ENCODE measurements at places on chromosomes 2 and 18.
A peak's percentile ranks its signal among the peaks of the same experiment; 100 is the strongest.

GRCh38 chr18:71798986-71799673 lies 745.0 kb downstream of the CBLN2 start:
- no peak for DNase-seq

DNA sequence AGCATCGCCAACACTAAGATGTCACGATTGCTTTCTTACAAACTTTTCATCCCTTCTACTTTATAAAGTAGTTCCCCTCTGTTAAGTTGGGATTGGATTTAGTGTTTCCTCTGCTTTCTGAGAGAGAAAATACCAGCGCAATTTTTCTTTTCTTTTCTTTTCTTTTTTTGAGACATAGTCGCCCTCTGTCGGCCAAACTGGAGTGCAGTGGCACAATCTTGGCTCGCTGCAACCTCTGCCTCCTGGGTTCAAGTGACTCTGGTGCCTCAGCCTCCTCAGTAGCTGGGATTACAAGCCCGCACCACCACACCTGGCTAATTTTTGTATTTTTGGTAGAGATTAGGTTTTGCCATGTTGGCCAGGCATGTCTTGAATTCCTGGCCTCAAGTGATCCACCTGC lies 9.0 kb downstream of the RELCH start:
- no peak for DNase-seq

GRCh38 chr2:205660521-205661124 lies 21.7 kb upstream of the NRP2 start:
- peak; percentile 26 for DNase-seq

DNA sequence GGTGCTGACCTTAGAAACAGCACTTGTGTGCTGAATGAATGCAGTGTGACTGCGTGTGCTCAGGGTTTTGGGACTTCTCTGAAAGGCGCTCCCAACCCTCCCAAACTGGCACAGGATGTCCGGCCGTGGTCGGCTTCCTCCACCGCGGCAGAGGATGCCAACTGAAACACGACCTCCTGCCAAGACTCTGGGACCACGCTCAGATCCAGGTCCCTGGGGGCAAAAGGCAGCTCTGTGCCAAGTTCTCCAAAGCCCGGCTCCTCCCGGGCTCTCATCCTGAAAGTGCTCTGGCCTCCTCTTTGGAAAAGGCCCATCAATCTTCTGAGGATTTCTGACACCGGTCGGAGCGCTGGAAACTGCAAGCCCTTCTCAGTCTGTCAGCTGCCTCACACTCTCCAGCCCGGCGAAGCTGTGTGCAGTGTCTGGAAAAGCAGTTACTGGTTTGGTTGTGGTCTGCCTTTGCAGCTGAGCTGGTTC lies 32.3 kb upstream of the ZBTB7C start:
- DNase-seq, result no peak

DNA sequence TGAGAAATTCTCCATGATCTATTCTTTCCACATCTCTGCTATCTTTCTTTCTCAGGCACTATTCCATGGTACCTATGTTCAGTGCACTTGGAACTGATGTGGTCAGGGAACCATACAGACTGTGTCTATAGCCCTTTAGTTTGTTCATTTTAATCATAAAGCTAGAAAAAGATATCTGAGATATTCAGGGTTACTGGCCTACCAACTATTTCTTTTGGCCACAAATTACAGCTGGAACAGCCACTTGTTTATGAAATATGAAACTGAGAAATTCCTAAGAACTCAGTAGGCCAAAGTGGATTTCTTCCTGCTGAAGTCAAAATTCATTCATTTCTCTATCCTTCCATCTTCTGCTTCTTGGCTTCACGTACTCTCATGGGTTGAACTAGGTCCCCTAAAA lies 22.8 kb upstream of the LYPD1 start:
- no peak for DNase-seq

DNA sequence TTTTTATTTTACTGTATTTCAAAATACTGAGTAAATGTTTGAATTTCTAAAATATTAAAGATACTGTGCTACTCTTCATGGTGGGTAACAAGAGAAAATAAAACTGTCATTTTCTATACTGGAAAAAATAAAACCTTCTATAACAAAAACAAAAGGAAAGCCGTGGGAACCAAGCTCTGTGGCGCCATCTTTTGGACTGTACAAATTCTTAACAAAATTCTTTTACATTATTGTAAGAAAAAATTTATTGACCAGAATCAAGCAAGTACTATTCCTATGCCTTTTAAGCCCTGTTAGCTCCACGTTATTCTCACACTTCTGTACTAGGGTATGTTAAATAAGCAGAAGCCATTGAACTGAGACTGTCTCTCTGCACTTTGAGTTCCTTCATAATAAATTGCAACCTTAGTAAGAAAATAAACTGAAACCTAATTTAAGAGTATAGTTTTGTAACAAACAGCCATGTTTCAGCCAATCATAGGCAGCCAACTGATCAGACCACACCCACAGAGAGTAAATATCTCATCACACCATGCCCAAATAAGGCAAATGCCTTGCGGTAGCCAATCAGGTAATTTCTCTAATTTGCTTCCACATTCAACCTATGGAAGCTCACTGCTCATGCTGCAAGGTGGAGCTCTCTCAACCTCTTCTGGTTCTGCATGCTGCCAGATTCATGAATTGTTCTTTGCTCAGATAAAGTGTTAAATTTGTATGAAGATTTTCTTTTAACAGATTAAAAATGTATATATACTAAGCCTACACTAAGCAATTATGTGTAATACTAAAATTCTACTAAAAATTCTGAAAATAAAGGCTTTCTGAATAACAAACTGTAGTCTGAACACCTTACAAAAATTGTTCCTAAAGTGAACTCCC lies 42.2 kb downstream of the HIBCH start:
- DNase-seq, result no peak

Measured in stimulated activated CD8-positive, alpha-beta memory T cell treated with anti-CD3 and anti-CD28 coated beads, Interleukin-15, amount 100 ng/mL, for 48 hours (primary cell).